ENCODE measurements at places on chromosomes 4 and X. TPM values are rescaled to one million over a fixed set of nuclear protein-coding genes. Genes with fewer than 3 reads are reported as not detected.

GRCh38 chr4:175998782-175999181, 66.9 kb upstream of the WDR17 start:
- no peak for DNase-seq
- H3K4me3 ChIP-seq, result no peak overlapping the region
- H3K4me1 ChIP-seq, result peaks cover 11% of the 10 kb centered on the region
- H3K36me3 ChIP-seq, result no peaks in the 10 kb centered on the region

Gene BST1
- total RNA-seq, result 4.1 TPM

DNA sequence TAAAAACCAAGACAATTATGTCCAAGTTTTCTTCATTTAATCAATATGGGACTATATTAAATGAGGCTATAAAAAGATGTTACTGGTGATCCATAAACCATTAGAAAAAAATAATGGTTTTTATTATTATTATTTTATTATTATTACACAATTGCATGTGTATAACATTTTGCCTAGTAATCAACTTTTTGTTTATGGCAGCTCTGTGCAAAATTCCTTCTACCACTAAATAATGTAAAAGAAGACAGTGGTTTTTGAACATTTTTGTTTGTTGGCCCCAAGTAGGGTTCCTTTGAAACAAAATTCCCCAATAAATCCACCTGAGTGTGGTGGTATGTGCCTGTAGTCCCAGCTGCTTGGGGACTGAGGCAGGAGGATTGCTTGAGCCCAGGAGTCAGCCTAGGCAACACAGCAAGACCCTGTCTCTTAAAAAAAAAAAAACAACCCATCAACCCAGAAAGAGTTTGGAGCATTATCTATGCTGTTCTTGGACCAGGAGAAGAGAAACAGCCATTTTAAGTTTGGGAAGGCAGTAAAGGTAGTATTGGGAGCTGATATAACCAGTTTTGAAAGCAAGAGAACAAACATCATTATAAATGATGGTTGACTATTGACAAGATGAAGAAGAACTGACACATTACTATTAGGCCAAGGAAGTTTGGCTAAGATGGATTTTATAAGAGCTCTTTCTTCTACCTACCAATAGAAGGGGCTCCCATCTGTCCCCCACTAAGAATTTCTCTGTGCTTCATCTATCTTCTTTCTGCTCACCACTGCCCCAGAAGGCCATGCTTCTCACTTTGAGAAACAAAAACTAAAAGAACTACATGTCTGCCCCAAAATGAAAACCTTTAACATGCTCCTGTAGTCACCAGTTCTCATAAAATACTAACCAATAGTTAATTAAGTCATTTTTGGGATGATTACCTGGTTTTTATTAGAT, 2.2 kb downstream of the TMEM156 start:
- no peak for DNase-seq
- no peaks in the 10 kb centered on the region for H3K27me3 ChIP-seq
- H3K36me3 ChIP-seq, result no peaks in the 10 kb centered on the region
- H3K27ac ChIP-seq, result peak overlapping the region; percentile 45
- peak overlapping the region; percentile 42 for H3K4me3 ChIP-seq

DNA sequence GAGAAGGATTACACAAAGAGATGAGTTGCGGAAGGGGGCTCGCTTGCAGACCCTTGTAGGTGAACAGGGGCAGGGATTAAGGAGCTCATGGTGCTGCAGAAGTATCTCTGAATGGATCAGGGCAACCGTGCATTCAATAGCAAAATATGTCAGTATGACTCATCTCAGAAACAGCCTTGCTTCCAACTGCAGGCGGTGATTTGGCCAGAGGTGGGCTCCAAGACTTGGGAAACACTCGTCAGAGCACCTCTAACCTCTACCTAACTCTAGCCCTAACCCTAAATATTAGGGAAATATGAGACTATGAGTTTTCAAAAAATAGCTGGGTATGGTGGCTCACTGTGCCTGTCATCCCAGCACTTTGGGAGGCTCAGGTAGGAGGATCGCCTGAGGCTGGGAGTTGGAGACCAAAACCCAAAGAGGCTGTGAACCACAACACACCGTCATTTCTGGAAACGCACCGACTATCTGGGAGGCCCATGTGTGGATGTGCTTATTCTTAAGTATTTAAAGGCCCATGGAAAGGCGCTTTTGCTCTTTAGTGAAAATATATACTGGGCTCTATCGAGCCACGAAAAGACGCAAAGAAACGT, 102.6 kb downstream of the DHRSX start:
- no peaks in the 10 kb centered on the region for H3K27me3 ChIP-seq
- DNase-seq, result no peak
- no peaks in the 10 kb centered on the region for H3K4me1 ChIP-seq
- H3K36me3 ChIP-seq, result peaks cover 5% of the 10 kb centered on the region
